ENCODE measurements at places on chromosomes 1 and 21. TPM values are rescaled to one million over a fixed set of nuclear protein-coding genes. Genes with fewer than 3 reads are reported as not detected.

Gene PRDM16
- 4.2 TPM for total RNA-seq

Gene URB2
- total RNA-seq, result 7.4 TPM

Gene SPRR4
- total RNA-seq, result not detected

Gene PLA2G2D
- not detected for total RNA-seq

Gene SMPDL3B
- total RNA-seq, result not detected

Gene CYP4A22
- total RNA-seq, result not detected

Gene CD1D
- 9.7 TPM for total RNA-seq

Gene KRTAP13-2
- not detected for total RNA-seq

Gene THEMIS2
- 7.1 TPM for total RNA-seq

Gene S100A7
- total RNA-seq, result not detected

Gene CGN
- not detected for total RNA-seq

Gene HCN3
- under 0.01 TPM for total RNA-seq

Gene ITLN1
- 0.65 TPM for total RNA-seq

Gene PFKFB2
- 0.72 TPM for total RNA-seq

Gene CNIH3
- total RNA-seq, result 1.6 TPM

Gene EPHX1
- total RNA-seq, result 125 TPM

Gene SPRR2B
- total RNA-seq, result not detected

Gene WNT2B
- total RNA-seq, result 0.18 TPM

Gene NTRK1
- 0.16 TPM for total RNA-seq

Gene SLC9C2
- total RNA-seq, result 2.7 TPM

Gene TRIM63
- total RNA-seq, result not detected

Gene DRAXIN
- total RNA-seq, result 0.16 TPM

Gene PUSL1
- total RNA-seq, result 28.7 TPM

Gene RNF186
- total RNA-seq, result not detected

Gene MYOM3
- total RNA-seq, result not detected

Gene POMGNT1
- 42.8 TPM for total RNA-seq

Gene LAMC2
- 4.3 TPM for total RNA-seq

Gene SYT6
- not detected for total RNA-seq

Gene BRDT
- total RNA-seq, result not detected

Gene PPP1R8
- total RNA-seq, result 41.5 TPM

Gene CFAP74
- total RNA-seq, result not detected

Gene UMODL1
- total RNA-seq, result not detected

Gene IL6R
- 7.5 TPM for total RNA-seq

Gene SPRR2A
- total RNA-seq, result not detected

Gene ADGRL4
- total RNA-seq, result 18.4 TPM

Gene NTNG1
- total RNA-seq, result not detected

Gene METTL13
- 9.7 TPM for total RNA-seq

Gene TACSTD2
- not detected for total RNA-seq

Gene CAMK2N1
- 5.4 TPM for total RNA-seq

Gene CCDC185
- total RNA-seq, result not detected

Gene CD84
- not detected for total RNA-seq

Gene OR2L8
- not detected for total RNA-seq

Gene SPRR5
- total RNA-seq, result not detected

Gene RUNX1
- 13.0 TPM for total RNA-seq

Measured in cardiac atrium fibroblast (primary cell).